ENCODE measurements at places on chromosomes 4 and X. TPM values are rescaled to one million over a fixed set of nuclear protein-coding genes. Genes with fewer than 3 reads are reported as not detected.

The POLA1 gene
- total RNA-seq = 12.9 TPM

The GLRA3 gene
- not detected for total RNA-seq

The HMX1 gene
- total RNA-seq = 0.13 TPM

The HSD17B13 gene
- total RNA-seq = 0.10 TPM

The CAPN6 gene
- not detected for total RNA-seq

The BEX1 gene
- total RNA-seq = not detected

The PAK3 gene
- total RNA-seq = not detected

The SYTL5 gene
- 0.41 TPM for total RNA-seq

The NMU gene
- total RNA-seq = 0.97 TPM

The SUPT20HL2 gene
- not detected for total RNA-seq

The CYBB gene
- total RNA-seq = 0.05 TPM

The F11 gene
- total RNA-seq = not detected

The CORIN gene
- not detected for total RNA-seq

The TMEM154 gene
- 0.07 TPM for total RNA-seq

The CT83 gene
- total RNA-seq = not detected

The ADH1A gene
- not detected for total RNA-seq

The UGT2B10 gene
- 0.09 TPM for total RNA-seq

The PPAT gene
- total RNA-seq = 18.2 TPM

The ARHGAP36 gene
- not detected for total RNA-seq

The FHL1 gene
- total RNA-seq = 22.4 TPM

Data from A549 treated with CpdA at 1 μM for 4 hours (cell line).